T-helper 2 cell treated with Interferon-gamma antibody and Interleukin-4, amounts not matched to agents 5 μg/mL and 100 μg/mL, for 36 hours (primary cell): ENCODE measurements at places on chromosomes 4 and X.

DNA sequence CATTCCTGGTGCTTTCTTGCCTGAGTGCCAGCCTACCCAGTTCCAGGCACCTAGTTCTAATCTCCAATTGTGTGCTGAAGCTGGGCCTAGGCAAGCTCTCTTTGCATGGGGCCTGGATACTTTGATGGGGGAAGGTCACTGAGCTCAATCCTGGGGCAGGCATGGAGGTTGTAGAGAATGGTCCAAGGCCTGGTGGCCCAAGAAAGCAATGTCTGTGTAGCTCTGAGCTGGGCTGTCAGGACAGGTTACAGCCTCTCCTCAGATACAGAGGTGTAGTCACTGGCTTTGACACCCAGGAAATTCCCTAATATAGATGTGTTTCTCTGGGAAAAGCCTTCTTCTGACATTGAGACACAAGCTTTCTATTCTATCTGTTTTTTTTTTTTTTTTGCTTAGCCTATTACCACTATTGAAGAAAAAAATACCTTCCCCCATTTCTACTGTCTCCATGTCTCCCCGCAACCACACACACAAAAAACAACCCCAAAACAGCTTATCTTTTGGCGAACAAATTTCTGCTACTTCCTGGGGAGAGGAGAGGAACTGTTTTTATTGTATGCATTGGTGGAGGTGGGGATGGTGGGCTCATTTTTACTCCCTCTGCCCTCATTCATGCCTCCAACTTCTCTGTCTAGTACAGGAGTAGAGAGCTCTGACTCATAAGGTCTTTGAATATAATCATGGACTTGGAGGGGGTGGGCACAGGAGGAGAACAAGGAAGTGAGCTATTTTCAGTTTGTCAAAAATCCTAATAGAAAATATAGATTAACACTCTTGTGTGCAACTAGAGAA lies 66.7 kb upstream of the DHX15 start:
- DNase-seq, result no peak

GRCh38 chr4:19134685-19135084 lies 1113.1 kb upstream of the LCORL start:
- no peak for DNase-seq

DNA sequence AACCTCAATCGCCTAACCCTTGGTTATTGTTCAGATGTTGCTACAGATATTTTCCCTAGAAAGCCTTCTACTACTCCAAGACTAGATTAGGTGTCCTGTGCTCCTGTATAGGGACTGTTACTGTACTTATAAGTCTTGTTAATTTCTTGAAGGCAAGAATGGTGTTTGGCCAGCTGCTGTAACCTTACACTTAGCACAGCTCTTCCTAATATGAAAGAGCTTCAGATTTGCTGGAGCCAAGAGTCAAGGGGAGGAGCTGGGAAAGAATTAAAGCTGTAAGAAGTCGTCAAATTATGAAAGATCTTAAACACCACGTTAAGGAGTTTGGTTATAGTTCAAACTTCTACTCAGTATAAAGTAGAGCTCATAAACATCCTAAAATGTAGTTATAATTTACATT lies 245.9 kb upstream of the TLL1 start:
- no peak for DNase-seq

DNA sequence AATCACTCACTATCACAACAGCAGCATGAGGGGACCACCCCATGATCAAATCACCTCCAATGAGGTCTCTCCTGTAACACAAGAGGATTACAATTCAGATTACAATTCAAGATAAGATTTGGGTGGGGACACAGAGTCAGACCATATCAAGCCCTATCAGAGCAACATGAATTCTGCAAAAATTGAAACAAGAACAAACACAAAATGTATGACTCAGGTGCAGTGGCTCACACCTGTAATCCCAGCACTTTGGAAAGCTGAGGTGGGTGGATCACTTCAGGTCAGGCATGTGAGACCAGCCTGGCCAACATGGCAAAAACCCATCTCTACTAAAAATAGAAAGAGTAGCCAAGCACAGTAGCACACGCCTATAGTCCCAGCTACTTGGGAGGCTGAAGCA lies 13.4 kb upstream of the HPSE start:
- no peak for DNase-seq

- DNase-seq, result no peak
Observed at GRCh38 chrX:109390556-109390955, 91.3 kb downstream of the GUCY2F start.

DNA sequence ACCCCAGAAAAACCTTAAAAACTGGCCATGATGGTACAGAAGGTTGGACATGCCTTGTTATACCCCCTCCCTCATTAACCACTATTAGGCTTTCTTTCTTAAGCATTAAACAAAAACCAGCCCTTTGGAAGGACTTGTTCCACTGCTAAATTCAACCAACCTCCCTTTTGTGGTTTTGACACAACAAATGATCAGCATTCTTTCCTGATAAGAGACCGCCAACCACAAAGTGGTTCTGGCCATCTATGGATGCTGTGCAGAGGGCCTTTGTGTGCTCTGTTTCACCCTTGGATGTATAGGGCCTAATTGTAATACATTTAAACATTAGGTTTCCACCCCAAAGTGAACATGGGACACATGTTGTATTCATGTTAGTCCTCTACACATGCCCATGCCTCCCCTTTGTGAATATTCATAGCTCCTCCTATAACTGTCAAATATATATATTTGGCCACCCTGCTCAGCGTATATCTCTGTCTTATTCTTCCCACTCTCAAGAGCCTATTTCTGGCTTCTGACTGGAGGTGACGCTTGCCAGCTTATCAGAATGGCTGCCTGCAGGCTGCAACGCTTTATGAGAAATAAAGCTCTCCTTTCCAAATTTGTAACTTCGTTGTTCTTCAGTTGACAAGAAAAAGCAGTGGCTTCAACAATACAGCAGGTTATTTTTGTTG lies 126.6 kb downstream of the NPNT start:
- no peak for DNase-seq

DNA sequence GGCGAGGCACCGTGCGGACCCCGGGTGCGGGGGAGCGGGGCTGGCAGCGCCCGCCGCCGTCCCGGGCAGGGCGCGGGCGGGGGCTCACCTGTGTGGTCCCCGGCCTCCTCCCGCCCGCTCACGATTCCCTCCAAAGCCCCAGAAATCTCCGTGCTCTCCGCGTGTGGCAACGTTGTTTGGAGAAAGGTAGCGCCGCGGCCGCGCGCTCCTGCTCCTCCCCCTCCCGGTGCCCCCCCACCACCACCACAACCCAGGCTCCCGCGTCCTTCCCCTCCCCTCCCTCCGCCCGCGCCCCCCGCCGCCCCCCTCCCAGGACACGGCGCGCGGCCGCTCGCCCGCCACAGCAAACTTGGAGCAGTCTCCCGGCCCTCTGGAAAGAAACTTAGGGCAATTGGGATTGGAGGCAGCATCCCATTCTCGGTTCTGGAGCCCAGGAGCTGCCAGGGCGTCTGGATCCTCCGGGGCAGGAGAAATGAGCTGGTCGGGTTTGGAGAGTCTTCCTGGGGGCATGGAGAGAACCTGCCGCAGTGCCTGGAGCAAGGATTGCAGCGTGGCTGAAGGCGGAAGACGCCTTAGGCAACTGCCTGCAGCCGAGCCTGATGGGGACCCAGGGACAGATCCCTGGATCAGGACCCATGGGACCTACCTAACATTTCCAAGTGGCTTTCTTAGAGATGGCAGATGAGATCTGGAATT lies 855 bp downstream of the KLF3 start:
- no peak for DNase-seq

- DNase-seq, result no peak
Observed at GRCh38 chr4:81237791-81238190, 22.8 kb upstream of the PRKG2 start.

GRCh38 chr4:38752941-38753806 lies 29.6 kb downstream of the TLR10 start:
- no peak for DNase-seq
